ENCODE measurements at places on chromosomes 6 and 20.

- DNase-seq, result no peak
Observed at GRCh38 chr20:34999021-34999451, 43.4 kb downstream of the MYH7B start.

- no peak for DNase-seq
Observed at GRCh38 chr6:10542213-10542612, 21.1 kb downstream of the GCNT2 start.

DNA sequence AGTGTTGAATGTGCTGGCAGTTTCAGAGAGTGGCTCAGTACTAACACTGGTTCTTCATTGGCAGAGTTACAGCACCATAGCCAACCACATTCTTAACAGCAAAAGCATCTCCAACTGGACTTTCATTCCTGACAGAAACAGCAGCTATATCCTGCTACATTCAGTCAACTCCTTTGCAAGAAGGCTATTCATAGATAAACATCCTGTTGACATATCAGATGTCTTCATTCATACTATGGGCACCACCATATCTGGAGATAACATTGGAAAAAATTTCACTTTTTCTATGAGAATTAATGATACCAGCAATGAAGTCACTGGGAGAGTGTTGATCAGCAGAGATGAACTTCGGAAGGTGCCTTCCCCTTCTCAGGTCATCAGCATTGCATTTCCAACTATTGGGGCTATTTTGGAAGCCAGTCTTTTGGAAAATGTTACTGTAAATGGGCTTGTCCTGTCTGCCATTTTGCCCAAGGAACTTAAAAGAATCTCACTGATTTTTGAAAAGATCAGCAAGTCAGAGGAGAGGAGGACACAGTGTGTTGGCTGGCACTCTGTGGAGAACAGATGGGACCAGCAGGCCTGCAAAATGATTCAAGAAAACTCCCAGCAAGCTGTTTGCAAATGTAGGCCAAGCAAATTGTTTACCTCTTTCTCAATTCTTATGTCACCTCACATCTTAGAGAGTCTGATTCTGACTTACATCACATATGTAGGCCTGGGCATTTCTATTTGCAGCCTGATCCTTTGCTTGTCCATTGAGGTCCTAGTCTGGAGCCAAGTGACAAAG lies 17.0 kb upstream of the ADGRF4 start:
- no peak for DNase-seq

DNA sequence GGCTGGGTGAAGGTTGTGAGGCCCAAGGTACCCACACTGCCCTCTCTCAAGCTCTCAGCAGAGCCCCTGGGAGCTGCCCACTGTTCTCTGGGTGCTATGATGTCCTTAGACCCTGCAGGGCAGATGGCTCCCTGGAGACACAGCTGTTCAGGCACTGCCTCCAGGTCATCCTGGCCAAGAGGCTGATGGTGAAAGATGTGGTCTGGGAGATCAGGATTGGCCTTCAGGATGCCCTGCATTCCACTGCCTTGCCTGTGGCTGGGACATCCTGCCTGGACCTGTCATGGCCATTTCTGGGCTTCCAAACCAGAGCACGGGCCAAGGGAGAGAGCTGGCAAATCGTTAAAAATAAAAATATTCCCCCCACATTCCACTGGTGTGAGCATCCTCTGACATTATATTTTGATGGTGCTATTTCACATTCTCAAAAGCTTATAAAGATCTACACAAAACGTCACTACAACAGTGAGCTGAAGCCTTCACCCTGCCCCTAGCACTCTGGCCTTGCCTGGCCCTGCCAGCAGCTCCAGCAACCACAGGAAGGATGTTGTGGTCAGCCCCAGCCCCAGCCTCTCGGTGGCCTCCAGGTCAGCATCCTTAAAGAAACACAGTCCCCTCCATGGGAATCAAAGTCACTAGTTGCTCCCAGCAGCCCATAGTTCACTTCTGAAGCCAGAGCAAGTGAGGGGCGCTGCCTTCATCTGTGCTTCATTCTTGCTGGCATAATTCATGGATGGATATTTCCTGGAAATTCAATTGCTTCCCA lies 13.5 kb upstream of the KCNK16 start:
- DNase-seq, result no peak

DNA sequence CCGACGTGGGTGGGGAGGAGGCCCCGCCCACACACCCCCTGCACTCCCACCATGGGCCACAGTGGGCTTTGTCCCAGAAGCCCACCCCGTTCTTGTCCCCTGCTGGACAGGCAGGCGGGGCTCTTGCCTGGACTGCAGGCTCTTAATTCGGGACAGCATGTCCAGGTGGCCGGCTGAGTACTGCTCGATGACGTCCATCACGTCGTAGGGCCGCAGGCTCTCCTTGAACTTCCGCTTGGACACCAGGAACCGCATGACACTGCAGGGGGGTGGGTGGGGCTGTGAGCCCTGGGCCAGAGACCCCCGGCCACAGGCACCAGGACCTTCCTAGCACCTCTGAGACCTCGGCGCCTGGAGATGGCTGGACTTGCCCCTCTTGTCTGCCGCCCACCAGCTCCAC lies 52.2 kb upstream of the CHRNA4 start:
- no peak for DNase-seq

DNA sequence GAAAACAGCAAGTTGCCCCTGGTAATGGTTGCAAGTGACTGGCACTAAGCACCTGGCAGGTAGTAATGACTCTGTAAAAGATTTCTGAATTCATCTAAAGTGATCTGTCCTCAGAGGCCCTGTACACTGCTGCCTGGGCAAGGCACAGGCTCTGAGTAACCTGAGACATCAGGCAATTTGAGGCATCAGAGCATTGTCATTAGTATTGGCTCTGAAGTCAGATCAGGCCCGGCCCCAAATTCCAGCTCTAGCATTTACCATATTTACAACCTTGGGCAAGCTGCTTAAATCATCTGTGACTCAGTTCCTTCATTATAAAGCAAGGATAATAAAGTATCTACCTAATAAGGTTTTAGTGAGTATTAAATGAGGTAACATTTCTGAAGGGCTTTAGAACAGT lies 17.3 kb upstream of the TENT5A start:
- DNase-seq, result no peak

DNA sequence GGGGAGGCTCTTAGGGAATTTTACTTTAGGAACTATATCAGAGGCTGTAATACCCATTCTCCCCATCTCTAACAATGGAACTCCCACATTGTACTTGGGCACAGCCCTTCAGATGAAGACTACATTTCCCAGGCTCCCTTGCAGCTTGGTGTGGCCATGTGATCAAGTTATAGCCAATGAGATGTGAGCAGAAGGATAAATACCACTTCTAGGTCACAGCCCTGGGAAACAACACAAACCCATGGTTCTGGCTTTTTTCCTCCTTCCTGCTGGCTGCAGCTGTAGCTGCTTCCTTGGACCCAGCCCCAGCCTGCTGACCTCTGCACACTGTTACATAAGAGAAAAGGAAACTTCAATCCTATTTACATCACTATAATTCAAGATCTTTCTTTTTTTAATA lies 445.9 kb upstream of the JARID2 start:
- DNase-seq, result no peak

GRCh38 chr6:33683051-33683571 lies 28.4 kb downstream of the UQCC2 start:
- DNase-seq, result no peak

DNA sequence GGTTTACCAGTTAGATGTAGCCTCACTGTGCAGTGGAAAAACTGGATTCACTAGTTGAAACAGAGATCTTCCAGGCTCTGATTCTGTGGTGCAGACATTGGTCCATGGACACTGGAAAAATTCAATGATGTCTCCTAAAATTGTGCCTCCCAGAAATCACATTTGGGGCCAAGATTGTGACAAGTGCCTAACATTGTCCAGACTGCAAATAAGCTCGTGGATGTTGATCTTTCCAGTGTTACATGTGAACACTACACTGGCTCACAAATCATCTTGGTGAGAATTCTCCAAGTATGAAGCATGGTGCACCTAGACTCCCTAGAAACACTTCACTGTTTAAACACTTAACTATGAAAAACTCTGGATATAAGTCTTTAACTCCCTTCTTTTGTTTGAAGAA lies 140.4 kb downstream of the HAO1 start:
- DNase-seq, result no peak
